ENCODE measurements at places on chromosomes 1 and 21.

GRCh38 chr21:33981391-33982101, 65.9 kb upstream of the ATP5PO start:
- DNase-seq: no peak

DNA sequence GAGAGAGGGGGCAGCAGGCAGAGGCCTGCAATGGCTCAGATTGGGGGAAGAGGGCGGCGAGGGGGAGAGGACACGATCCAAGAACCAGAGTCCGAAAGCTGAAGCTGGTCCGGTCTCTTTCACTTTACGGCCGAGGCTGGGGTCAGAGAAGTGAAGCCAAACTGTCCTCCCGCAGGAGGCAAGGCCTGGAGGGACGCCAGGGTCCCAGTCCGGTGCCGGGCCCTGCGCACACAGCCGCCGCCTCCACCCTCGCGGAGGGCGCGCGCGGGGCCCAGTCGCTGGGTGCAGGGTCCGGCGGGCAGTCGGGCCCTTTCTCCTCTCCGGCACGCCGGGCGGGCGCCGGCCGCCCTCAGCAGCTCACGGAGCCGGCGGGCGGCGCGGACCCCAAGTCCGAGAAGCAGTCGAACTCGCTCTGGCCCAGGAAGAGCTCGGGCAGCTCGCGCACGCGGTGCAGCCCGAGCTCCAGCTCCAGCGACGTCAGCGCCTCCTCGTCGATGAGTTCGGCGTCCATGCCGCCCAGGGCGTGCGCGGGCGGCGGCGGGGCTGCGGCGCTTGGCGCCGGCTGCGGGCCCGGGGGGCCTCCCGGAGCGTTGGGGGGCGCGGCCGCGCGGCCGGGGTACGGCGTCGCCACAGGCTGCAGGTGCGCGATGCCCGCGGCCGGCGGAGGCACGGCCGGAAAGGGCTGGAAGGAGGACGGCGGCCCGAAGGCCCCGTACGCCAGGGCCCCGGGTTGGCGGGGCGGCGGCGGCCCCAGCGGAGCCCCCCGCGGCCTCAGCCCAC, 749 bp downstream of the CITED4 start:
- DNase-seq: no peak

DNA sequence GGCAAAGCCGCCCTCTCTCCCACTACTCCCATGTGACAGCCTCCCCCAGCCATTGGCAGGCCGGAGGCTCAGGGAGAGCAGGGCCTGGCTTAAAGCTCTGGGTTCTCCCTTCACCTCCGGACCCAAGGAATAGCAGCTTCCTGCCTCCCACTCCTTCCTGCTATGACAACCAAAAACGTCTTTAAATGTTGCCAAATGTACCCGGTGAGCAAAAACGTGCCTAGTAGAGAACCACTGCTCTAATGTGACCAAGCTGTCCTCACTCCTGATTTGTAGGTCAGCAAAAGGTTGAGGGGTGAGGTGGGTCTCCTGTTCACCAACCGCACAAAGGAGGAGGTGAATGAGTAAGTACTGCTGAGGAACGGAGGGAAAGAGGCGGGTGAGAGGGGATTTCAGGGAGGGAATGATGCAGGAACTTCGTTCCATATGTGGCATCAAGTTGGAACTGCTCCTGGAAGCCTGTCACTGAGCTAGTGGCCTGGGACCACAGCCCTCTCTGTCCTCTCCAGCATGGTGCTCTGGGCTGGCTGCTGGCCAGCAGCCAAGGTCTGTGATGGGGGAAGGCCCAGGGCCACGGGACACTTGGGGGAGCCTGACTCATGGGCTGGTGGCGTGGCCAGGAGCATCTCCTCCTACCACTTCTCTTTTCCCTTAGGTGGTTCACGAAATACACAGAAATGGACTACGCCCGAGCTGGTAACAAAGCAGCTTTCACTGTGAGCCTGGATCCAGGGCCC, 5.7 kb downstream of the MRTO4 start:
- DNase-seq: no peak

DNA sequence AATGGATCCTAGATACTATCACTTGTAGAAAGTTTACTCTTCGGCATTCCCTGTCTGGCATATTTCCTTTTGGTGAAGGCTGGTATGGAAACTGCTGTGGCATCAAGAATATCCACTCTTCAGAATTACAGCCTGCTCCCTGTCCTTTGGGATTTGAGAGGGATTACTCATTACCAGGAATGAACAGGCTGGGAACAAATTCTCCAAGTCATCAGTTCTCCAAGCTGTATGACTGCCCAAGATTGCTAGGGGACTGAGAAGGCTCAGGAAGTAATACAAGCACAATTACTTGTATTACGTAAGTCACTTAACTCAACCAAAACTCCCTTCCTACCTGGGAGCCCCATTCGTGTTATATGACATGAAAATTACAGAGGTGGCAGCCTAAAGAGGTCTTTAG, 49.6 kb downstream of the CD58 start:
- DNase-seq: no peak

DNA sequence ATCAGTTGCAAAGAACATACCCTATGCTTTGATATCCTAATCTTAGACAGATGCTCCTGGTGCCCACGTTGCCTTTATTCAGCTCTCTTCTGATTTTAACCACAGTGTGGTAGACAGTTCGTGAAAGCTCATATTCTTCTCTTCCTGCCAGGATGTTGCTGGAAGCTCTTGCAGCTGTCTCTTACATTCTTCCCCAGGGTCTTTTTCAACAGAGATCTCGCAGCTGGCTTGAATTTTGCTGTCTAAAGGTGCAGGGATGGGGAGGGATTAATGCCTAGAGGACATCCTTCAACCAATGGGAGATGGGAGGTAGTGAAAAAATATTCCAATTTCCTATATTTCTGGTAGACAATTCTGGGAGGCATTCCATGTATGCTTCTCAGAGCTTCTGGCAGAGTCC, 150.0 kb upstream of the APP start:
- no peak for DNase-seq

- no peak for DNase-seq
Observed at GRCh38 chr1:221456918-221457317, 285.0 kb downstream of the DUSP10 start.

GRCh38 chr21:32377991-32378390, 14.8 kb downstream of the URB1 start:
- no peak for DNase-seq

GRCh38 chr1:64514197-64514765, 44.4 kb downstream of the CACHD1 start:
- DNase-seq: no peak

DNA sequence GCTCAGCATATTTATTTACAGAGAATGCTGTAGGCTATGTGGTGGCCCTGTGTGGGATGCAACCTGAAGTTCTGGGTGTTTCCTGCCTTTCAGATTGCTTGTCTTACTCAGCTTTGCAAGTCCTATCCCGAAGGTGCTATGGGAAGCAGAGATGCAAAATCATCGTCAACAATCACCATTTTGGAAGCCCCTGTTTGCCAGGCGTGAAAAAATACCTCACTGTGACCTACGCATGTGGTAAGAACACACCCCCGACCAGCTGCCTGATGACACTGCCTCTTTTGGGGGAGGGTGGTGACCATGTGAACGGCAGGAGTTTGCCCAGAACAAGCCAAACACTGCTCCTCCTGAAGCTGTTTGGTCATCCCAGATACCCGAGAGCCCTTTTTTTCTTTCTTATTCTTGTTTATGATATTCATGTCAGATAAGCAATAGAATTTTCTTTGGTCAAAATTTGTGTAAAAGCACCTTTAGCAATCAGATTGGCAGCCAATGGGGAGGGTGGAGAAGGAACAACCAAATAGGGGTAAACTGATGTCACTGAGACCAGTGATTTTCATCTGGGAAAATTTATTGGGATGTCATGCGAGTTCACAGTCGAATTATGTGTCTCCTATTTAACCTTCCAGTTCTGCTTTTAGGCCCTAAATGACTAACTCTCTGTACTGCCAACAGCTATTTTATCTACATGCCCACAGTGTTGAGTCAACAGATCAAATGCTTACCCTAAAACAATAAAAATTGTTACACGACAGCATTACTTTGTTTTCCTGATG, 82.6 kb downstream of the EVA1C start:
- no peak for DNase-seq

DNA sequence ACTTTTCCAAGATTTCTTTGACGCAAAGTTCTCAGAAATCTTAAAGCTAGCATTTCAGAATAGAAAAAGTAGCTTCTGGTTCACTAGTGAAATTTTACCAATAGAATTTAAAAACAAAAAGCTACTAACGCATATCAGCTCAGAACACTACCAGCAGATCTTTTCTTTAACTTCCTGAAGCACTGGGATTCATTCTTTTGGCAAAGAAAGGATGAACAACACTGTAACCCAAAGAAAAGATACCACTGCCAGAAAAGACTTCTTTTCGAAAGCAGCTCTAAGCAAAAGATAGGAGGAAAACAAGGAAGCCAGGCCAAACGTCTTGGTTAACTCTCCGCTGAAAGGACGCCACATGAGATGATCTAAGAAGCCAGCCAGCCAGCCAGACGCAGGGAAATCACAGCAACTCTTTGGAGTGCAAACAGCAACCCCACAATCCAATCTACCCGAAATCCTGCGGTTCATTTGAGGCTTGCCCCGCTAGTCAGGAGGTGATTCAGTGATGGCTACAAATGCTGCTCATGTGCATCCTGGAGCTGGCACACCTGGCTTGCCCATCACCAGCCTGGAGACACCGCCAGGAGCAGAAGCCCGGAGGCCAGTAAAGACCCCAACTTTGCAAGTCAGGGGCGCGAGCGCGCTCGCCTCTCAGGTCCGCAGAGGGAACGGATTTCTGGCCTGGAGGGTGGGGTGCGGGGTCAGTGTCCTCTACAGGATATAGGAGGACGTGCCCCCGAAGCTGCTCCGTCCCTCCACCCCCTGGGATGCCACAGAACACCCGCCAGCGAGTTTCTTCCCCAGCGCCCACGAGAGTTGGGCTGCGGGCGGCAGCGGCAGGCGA, 812 bp downstream of the NBPF1 start:
- DNase-seq: no peak

DNA sequence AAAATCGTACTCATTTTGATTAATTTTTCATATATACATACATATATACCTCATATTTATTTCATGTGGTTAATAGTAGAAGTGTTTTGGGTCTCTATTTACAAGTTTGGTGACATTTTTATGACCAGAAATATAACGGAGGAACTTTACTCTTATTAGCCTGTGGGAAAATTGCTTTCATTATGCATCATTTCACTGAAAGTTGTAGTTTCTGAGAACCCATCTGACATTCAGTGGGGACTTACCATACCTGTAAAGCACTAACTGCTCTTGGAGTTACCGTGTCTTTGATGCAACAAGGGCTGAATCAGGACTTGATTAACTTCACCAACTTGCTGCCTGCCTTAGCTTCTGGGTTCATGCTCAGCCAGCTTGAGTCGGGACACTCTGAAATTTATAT, 49.9 kb upstream of the ITPKB start:
- DNase-seq: no peak

DNA sequence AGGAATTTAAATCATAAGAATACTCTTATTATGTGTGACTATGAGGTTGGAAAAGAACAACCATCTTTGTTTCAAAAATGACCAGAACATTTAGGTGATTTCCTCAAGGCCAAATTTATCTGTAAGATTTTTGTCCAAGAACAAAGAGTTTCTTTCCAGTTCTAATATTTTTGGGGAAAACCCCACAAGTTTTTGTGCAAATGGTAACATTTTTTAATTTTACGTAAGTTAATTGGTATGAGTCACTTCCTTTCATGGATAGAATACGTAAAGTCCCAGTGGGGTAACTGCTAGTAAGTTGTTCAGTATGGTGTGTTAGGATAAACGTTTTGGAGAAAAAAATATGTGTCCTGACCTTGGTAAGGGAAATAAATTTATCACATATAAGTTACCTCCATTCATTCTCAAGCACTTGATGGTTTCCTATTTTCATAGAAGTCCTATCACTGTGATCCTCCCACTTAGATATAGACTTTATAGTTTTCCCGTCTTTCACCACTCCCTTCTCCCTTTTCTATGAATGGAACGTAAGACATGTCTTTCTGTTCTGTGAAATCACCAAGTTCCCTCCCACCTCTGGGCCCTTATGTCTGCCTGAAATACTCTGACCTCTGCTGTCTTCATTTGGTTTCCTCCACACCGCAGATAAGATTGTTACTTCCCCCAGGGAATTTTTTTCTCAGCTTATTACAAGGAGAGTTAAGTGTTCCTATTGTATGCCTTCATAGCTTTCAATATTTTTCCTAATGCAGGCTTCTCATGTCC, 34.9 kb upstream of the TSNAX start:
- no peak for DNase-seq

- DNase-seq: no peak
Observed at GRCh38 chr1:26280333-26281042, 602 bp downstream of the SH3BGRL3 start.

DNA sequence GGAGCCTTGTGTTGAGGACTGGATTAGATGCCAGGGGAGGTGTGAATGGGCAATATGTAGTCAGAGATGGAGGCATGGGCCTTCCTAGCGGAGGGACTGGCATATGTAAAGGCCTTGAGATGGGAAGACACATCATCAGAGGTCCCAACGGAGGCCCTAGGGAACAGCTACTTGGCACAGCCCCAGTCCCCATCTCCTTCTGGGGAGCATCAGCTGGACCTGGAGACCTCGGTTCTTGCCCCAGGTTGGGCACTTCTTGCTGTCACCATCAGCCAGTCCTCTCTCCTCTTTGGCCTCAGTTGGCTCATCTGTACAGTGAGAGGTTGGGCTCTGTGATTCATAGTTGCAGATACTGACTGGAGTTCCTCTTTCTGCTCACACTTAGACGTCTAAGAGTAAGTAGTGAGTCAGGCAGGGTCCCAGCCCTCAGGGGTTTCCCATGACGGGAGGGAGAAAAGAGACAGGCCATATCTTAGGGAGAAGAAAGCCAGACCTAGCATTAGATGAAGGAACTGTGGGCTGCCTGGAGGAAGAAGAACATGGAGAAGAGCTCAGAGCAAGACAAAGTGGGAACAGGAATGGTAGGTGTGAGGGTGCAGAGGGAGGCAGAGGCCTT, 3.4 kb upstream of the MARCKSL1 start:
- DNase-seq: no peak

- DNase-seq: no peak
Observed at GRCh38 chr21:27268290-27268689, 301.4 kb upstream of the ADAMTS5 start.

GRCh38 chr1:246214708-246215509, 292.2 kb downstream of the SMYD3 start:
- DNase-seq: no peak

DNA sequence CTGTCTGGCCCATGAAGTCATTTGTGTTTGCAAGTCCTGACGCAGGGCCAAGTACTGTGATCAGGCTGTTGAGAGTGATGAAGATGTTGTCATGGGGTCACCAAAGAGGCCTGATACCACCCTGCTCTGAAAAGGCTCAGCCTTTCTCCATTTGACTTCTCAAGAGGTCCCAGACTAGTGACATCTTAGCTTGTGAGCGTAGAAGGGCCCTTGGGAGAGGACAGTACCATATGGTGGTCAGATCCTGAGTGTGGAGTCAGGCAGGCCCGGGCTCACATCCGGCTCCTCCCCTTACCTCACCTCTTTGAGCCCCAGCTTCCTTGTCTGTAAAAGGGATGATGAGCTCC, 29.6 kb downstream of the SERINC2 start:
- DNase-seq: no peak

GRCh38 chr1:2115702-2116341, 65.6 kb downstream of the PRKCZ start:
- DNase-seq: no peak

GRCh38 chr1:67642629-67643028, 42.4 kb upstream of the GADD45A start:
- DNase-seq: no peak

- DNase-seq: no peak
Observed at GRCh38 chr1:110305900-110306420, 33.2 kb upstream of the RBM15 start.
